DND-41 (cell line): ENCODE measurements at places on chromosomes 1 and 21.

DNA sequence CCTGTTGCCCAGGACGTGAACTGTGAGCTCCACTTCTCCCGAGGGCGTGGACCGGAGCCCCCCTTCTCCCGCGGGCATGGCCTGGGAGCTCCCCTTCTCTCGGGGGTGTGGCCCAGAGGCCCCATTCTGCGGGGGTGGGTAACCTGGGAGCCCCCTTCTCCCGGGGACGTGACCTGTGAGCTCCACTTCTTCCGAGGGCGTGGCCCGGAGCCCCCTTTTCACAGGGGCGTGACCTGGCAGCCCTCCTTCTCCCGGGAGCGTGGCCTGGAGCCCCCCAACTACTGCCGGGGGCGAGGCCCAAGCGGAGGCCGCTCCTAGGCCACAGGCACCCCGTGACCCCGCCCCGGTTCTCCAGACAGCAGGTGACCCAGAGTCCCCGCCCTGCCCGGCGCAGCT, 320 bp downstream of the C1orf174 start:
- H3K27ac ChIP-seq: peak overlapping the region; percentile 98
- peaks cover 66% of the 10 kb centered on the region for H3K4me1 ChIP-seq
- no peaks in the 10 kb centered on the region for H3K27me3 ChIP-seq

DNA sequence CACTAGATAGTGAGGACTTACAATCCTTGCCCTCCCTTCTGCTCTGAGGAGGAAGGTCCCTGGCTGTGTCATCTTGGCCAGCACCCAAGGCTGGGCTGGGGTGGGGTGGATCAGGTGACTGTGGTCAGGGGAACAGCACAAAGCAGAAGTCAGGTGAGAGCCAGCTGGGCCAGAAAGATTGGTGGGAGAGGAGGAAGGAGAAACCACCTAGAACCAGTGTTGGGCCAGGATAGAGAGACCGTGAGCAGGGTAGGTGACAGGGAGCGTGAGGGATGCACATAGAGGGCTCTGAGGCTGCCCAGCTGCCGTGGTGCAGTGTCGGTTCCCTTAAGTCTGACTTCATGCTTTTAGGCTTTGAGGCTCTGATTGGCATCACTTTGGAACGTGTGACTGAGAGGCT, 22.7 kb downstream of the NCF2 start:
- H3K27ac ChIP-seq: no peak overlapping the region
- peak; percentile 32 for DNase-seq
- no peaks in the 10 kb centered on the region for H3K4me1 ChIP-seq
- H3K36me3 ChIP-seq: no peaks in the 10 kb centered on the region

DNA sequence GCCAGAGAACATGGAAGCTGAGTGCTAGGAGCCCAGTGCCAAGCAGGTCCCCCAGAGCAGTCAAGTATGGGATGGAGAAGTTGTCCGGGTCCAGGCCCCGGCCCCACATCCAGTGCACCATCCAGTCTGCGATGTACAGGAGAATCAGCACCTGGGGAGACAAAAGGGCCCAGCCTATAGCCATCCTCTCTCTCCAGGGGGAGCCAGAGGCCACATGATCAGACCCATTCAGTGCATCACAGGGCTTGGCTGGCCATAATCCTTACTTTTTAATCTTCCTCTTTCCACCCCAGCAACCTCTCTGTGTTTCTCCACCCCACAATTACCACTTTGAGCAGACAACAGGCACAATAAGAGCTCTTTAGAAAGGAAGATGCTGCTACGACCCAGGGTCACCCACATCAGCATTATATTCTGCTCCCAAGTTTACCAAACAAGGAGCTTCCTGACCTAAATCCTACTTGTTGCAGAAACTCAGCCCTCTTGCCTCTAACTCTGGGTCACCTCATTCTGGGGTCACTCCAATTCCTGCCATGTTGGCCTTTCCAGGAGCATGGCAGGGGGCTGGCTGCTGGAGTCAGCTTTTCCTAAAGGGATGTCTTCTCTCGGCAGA, 16.4 kb upstream of the RAB29 start:
- no peak overlapping the region for H3K27ac ChIP-seq
- no peaks in the 10 kb centered on the region for H3K4me1 ChIP-seq
- DNase-seq: peak; percentile 64
- H3K4me3 ChIP-seq: no peak overlapping the region
- H3K36me3 ChIP-seq: peaks cover 67% of the 10 kb centered on the region
- no peaks in the 10 kb centered on the region for H3K27me3 ChIP-seq

- peaks cover 6% of the 10 kb centered on the region for H3K27me3 ChIP-seq
- no peaks in the 10 kb centered on the region for H3K36me3 ChIP-seq
- no peak overlapping the region for H3K27ac ChIP-seq
- H3K4me1 ChIP-seq: no peaks in the 10 kb centered on the region
These were observed 38.5 kb downstream of the IGFN1 start for GRCh38 chr1:201229095-201229494.

DNA sequence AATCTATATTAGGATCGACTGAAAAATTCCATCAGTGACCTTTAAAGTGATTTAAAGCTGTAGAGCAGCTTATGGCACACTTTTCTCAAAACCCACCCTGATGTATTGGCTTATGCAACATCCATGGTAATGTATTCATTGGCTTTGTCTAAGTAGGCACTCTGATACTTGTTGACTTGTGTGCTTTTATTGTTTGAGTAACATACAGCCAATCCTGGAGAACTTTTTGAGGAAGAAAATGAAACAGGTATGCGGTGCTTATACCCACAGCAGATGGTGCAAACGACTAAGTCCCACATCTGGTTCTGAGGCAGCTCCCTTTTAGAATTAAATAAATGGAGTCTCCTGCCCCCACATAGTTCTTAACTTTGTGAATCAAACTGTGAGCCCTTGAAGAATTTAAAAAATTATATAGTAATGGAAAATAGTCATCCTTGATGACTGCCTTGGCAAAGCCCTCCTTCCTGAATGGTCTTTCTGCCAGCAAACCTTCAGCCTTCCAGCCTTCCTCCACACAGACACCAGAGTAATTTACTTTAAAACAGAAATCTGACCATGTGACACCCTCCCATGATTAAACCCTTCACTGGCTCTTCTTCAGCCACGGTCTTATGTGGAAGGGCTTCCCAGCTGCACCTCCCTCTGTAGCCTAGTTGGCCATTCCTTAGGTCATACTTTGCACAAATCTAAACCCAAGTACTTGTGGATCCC, 116.0 kb downstream of the BCAR3 start:
- peaks cover 4% of the 10 kb centered on the region; the same call in 1 of the 2 replicates for H3K36me3 ChIP-seq
- H3K27me3 ChIP-seq: no peaks in the 10 kb centered on the region
- no peak overlapping the region for H3K4me3 ChIP-seq
- no peak for DNase-seq

GRCh38 chr1:174466607-174467006, 18.8 kb downstream of the GPR52 start:
- DNase-seq: no peak
- no peak overlapping the region for H3K27ac ChIP-seq

- no peaks in the 10 kb centered on the region for H3K4me1 ChIP-seq
- H3K27ac ChIP-seq: no peak overlapping the region
- DNase-seq: no peak
- H3K4me3 ChIP-seq: no peak overlapping the region
- peaks cover 41% of the 10 kb centered on the region for H3K36me3 ChIP-seq
These were observed 10.1 kb downstream of the HECTD3 start for GRCh38 chr1:45001011-45001481.

DNA sequence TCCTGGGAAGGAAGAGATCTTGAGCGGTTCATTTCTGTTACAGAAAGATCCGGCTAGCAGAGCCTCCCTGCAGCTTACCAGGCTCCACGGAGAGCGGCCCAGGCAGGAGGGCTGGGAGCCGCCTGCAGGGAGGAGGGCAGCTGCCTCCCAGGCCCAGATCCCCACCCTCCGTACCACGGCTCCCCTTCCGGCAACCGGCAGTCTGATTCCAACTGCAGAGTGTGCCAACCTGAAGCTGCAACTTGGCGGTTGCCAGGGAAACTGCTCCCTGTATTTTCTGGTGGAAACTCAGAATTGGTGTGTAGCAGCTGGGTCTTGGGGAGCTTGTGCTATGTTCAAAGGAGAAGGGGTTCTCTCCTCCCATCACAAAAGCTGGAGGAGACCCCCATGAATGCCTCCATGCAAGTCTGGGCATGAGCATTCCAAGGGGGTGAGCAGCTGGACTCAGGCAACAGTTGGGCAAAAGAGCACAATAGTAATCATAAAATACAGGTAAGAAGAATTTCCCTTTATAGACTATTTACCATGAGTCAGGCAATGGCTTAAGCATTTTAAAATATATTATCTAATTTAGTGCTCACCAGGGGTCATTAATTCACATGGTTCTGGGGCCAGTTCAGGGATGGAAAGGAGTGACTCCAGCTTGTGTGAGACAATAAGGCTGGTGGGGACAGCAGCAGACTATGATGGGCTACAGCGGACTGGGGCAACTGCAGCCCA, 46.1 kb upstream of the KAZN start:
- no peaks in the 10 kb centered on the region for H3K36me3 ChIP-seq
- no peaks in the 10 kb centered on the region for H3K4me1 ChIP-seq
- no peak overlapping the region for H3K4me3 ChIP-seq
- no peak for DNase-seq
- H3K27ac ChIP-seq: no peak overlapping the region
- H3K27me3 ChIP-seq: peaks cover 30% of the 10 kb centered on the region

- no peaks in the 10 kb centered on the region for H3K4me1 ChIP-seq
- peaks cover 5% of the 10 kb centered on the region; the same call in 1 of the 2 replicates for H3K36me3 ChIP-seq
- DNase-seq: no peak
- H3K27me3 ChIP-seq: no peaks in the 10 kb centered on the region
These were observed 87.0 kb downstream of the NRIP1 start for GRCh38 chr21:14977814-14978213.

GRCh38 chr1:12294076-12294475, 64.2 kb downstream of the VPS13D start:
- H3K4me3 ChIP-seq: no peak overlapping the region
- peaks cover 49% of the 10 kb centered on the region for H3K36me3 ChIP-seq
- H3K27ac ChIP-seq: no peak overlapping the region

DNA sequence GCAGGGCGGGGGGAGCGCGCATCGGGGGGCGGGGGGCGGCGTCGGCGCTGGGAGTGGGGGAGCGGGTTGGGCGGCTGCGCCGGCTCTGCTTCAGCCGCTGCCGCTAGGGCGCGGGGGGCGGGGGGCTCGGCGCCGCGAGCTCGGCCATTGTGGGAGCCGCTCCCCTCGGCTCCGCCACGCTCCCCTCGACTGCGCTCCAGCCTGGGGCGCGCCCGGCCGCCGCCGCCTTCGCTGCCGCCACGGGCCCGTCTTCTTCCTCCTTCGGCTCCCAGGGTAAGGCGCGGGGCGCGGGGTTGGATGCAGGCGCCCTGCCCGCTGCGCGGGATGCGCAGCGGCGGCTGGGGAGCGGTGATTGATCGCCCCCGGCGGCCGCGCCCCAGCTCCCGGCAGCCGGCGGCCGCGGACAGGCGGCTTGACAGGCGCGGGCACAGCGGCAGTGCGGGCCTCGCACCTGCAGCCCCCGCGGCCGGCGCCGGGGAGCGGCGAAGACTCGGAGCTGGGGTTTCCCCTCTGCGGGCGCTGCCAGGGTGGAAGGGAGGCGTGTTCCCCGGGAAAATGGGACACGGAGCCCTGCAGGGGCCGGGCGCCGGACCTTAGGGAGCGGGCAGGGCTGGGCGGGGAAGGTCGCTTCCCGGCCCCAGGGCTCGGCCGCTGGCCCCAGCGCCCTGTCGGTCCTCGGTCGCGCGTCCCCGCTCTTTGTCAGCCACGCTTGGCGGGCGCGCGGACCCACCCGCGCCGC, 55.3 kb downstream of the NDUFS5 start:
- no peaks in the 10 kb centered on the region for H3K36me3 ChIP-seq
- H3K4me3 ChIP-seq: no peak overlapping the region
- no peak overlapping the region for H3K27ac ChIP-seq
- DNase-seq: no peak
- H3K27me3 ChIP-seq: peaks cover 22% of the 10 kb centered on the region

- DNase-seq: no peak
- no peaks in the 10 kb centered on the region for H3K4me1 ChIP-seq
- H3K27me3 ChIP-seq: no peaks in the 10 kb centered on the region
- no peak overlapping the region for H3K4me3 ChIP-seq
- no peak overlapping the region for H3K27ac ChIP-seq
These were observed 9.0 kb downstream of the MPL start for GRCh38 chr1:43346636-43347035.

DNA sequence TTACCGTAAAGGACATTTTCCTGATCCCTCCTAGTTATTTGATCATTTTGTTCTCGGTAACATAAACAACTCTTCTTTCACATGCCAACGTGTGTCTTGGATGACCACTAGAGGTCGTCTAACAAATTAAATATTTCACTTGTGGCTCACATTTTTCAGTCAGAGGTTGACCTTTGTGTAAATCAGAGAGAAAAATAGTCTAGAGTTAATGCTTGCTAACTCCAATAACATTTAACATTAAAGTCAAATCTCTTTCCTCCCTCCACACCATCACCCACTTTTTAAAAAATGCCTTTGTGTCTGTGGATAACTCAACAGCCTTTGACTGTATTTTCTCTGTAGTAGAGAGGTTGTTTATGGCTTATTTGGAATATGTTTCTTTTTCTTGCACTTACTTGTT, 220.5 kb upstream of the B3GALT2 start:
- H3K27me3 ChIP-seq: no peaks in the 10 kb centered on the region
- DNase-seq: no peak
- no peaks in the 10 kb centered on the region for H3K36me3 ChIP-seq
- no peak overlapping the region for H3K4me3 ChIP-seq
- H3K4me1 ChIP-seq: no peaks in the 10 kb centered on the region

- H3K36me3 ChIP-seq: no peaks in the 10 kb centered on the region
- no peak for DNase-seq
- H3K4me3 ChIP-seq: no peak overlapping the region
- no peaks in the 10 kb centered on the region for H3K27me3 ChIP-seq
These were observed 94.0 kb downstream of the CLIC6 start for GRCh38 chr21:34762786-34763185.

DNA sequence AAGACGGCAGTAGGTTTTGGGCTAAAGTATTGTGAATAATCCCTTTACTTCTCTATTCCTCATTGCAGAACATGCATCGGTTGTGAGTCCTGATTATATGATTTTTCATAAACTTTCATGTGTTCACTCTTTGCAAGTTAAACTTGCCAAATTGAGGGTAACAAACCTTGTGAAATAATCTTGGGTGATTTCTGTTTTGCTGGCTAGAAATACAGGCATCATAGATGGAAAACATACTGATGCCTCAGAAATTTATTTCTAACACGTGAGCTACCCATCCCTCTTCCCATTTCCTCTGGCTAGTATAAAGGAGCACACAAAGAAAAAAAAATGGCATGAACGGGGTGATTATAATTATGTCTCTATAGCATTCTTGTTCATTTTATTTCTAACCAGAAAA, 39.6 kb downstream of the RGS5 start:
- no peaks in the 10 kb centered on the region for H3K4me1 ChIP-seq
- H3K27me3 ChIP-seq: no peaks in the 10 kb centered on the region
- DNase-seq: no peak
- no peak overlapping the region for H3K4me3 ChIP-seq
- H3K27ac ChIP-seq: no peak overlapping the region

GRCh38 chr1:204493984-204494280, 673 bp downstream of the PIK3C2B start:
- peaks cover 10% of the 10 kb centered on the region for H3K36me3 ChIP-seq
- H3K27me3 ChIP-seq: no peaks in the 10 kb centered on the region
- peaks cover 42% of the 10 kb centered on the region for H3K4me1 ChIP-seq
- peak overlapping the region; percentile 84 for H3K27ac ChIP-seq
- peak; percentile 82 for DNase-seq

- H3K36me3 ChIP-seq: peaks cover 60% of the 10 kb centered on the region
- no peaks in the 10 kb centered on the region for H3K27me3 ChIP-seq
- no peaks in the 10 kb centered on the region for H3K4me1 ChIP-seq
- H3K27ac ChIP-seq: no peak overlapping the region
- no peak overlapping the region for H3K4me3 ChIP-seq
These were observed 15.0 kb upstream of the ACTA1 start for GRCh38 chr1:229448845-229449244.

GRCh38 chr1:66012106-66012784, 219.6 kb downstream of the PDE4B start:
- no peaks in the 10 kb centered on the region for H3K27me3 ChIP-seq
- H3K36me3 ChIP-seq: no peaks in the 10 kb centered on the region
- DNase-seq: no peak
- no peak overlapping the region for H3K27ac ChIP-seq
- H3K4me1 ChIP-seq: no peaks in the 10 kb centered on the region
- H3K4me3 ChIP-seq: no peak overlapping the region
